ENCODE measurements at places on chromosomes 7 and 10.

- DNase-seq = no peak
Observed at GRCh38 chr7:132558815-132559214, 17.5 kb downstream of the PLXNA4 start.

DNA sequence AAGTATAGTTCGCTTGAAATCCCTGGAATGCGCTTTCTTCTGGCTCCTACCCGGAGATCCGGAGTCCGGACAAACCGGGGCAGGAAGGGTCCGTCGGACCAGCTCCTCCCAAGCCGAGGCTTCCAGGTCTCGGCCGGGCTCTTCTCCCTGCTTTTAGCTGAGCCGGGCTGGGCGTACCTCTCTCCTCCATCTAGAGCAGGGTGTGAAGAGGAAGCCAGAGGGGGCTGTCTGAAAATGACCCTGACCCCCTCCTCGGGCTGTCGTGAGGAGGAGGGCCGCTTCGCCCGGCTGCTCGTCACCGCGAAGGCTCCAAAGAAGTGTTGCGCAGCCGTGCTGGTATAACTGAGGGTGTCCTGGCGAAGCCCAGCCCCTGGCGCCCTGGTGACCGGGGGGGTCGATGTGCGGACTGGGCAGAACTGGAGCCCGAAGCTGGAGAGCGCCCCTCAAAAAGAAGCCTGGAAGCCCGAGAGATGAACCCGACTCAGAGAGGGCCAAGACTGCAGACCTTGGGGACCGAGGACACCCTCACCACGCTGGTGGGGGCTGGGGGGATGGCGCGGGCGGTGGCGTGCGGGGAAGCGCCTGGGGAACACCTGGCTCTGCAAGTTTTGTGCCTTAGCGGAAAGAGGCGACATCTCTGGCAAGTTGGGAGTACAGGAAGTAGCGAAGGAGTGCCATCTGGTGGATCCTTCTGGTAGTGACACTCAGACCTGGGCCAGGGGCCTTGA, 5.7 kb downstream of the KAZALD1 start:
- peak; percentile 91 for DNase-seq

- no peak for DNase-seq
Observed at GRCh38 chr7:35477609-35478008, 217.3 kb downstream of the HERPUD2 start.

GRCh38 chr7:100506356-100506923, 22.7 kb downstream of the NYAP1 start:
- no peak for DNase-seq

- peak; percentile 26 for DNase-seq
Observed at GRCh38 chr10:102435529-102436233, 3.3 kb upstream of the CUEDC2 start.

DNA sequence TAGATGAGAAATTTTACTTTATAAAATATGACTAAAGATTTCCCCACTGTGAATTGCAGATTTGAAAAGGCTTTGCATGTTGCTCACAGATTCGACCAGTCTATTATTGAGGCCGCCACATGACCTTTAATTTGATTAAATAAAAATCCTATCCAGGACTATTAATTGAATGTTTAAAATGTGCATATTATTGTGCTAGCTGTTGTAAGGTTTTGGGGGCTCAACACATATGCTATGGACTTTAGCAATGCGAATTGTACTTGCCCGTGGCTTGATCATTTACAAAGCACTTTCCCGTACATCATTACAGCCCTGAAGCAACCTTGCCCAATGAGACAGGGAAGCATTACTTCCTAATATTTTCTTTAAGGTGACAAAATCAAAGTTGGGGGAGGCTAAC, 243.0 kb downstream of the ACTR3B start:
- DNase-seq = no peak

- DNase-seq = peak; percentile 84
Observed at GRCh38 chr10:3500408-3500856, 284.6 kb downstream of the KLF6 start.

- no peak for DNase-seq
Observed at GRCh38 chr10:35887685-35888084, 245.6 kb upstream of the FZD8 start.

DNA sequence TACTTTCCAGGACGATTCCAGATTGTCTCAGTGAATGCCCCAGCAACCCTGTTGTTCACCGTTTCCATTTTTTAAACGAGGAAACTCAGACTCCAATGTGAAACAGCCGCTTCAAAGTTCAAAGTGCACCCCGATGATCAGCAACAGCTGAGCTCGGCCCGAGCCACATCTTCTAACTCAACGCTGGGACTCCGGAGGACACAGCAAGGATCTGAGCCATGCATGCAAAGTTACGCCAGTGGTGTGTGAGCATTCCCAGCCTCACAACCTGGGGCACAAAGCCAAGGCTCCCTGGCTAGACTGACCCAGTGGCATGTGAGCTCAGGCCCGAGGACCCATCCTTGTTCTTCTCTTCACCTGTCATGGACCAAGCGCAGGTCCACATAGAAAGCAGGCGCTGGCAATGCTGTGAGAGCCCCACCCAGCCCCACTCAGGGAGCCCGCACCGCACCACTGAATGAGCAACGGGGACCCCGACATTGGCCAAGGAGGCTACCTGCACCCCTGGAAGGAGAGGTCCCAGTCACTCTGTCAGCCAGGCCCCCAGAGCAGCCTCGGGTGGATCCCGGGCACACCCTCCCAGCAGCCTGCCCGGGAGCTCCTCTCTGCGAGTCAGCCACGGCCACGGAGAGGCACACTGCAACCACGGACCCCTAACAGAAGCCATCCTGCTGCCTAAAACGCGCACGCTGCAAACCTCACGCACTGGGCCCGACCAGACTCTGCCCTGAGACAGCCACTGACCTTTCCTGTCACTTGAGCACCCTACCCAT, 82.9 kb downstream of the MAD1L1 start:
- no peak for DNase-seq

DNA sequence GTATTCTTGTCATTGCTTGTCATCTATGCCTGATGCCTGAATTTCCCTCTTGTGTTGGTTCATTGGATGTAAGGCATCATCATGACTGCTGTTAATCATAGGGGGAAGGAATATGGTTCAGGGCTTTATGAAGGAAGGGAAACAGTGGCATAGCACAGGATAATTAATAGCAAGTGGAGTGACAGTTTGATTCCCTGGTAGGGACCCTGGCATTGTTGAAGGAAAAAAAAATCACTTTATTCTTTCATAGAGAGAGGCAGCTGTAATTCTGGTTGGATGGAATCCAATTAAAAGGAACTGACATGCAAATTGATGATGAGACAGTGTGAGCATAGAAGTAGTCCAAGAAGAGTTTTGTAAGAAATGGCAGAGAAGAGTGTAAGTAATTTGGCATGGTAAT, 121.4 kb downstream of the AUTS2 start:
- no peak for DNase-seq

DNA sequence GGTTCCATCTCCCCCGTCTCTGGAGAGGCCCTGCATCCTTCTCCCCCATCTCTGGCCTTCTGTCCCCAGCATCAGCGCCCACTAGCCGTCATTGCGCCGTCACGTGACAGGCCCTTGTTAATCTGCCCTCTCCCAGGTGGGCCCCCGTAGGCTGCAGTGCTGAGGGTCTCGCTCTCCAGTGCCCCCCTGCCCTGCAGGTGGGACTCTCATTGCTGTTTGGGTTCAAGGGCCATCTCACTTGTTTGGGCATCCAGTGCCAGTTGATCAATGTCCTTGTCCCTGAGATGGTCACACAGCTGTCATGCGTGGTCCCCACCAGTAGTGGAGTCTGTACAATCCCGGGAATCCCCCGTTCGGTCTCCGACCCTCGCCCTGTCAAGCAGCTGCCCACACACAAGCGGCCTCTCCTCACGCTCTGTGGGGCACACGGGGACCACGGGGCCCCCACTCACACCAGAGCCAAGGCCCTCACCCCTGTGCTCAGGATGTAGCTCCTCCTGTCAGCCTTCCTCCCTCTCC, 114.0 kb downstream of the INPP5A start:
- no peak for DNase-seq

DNA sequence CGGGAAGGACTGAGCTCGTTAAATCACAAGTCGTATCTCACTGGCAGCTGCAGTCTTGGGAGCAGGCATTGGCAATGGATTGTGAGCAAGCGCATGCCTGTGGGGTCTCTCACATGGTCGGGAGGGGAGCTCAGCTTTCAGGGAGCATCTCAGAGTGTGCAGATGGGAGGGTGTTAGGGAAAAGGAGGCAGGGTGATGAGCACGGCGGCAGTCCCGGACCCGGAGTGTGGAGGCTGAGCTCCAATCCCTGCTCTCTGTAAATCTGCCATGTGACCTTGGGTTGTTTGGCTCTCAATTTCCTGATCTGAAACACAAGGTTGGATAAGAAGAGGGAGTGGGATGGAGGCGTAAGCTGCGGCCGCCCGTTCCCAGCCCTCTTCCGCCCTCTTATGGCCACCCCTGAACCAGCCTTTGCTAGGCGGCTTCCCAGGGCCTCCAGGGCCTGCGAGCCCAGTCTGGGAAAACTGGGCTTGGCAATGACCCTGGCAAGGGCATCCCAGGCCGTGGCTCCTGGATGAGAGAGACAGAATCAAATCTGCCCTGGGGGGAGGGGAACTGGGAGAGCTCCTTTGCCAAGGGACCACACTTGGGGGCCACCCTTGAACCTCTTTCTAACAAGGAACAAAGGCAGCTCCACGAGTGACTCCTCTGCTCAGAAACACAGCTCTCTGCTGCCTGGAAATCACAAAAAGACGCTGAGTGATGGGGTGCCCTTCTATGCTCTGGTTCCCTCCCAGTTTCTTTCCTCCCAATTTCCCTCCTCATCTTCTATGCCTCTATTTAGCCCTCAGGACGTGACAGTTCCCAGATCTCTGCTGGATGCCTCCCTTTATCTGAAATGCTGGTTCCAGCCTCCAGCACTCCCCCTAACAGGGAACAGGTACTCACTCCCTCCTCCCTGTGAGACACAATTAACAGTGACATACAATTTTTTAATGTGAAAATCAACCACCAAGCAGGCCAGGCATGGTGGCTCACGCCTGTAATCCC, 41.7 kb upstream of the LOXL4 start:
- DNase-seq = peak; percentile 86

DNA sequence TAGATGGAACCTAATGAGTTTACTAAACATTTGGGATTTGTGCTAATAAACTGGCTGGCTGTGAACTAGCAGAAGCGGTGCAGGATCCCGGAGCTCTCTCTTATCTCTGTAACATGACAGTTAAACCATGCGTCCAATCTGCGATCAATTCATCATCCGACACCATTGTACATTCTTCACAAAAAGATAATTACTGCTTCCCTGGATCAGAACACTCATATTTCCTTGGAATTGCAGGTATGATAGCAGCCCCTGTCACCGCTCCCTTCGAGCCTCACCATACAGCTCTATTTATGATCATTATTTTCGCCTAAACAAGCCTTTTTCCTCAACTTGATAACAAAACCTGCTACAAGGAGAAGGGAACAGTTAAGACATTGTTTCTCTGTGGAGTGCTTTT, 18.5 kb downstream of the EBF3 start:
- DNase-seq = no peak

DNA sequence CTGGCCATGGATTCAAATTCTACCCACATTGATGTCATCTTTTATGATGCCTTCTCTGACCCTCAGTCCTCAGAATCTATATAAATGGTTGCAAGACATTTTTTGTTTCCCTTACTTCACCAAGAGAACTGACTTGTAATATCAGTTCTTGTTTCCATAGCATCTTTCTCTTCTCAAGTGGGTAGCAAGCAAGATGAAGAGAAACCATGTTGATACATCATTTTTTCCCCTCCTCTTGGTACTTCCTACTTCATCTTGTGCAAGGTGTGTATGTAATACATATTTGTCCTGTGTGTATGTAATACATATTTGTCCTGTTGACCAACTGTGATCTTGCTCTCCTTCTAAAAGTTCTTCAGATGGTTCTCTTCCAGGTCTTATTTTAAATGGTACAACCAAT, 348.6 kb downstream of the PTEN start:
- DNase-seq = no peak

GRCh38 chr10:110868981-110869380, 2.7 kb upstream of the PDCD4 start:
- no peak for DNase-seq

- no peak for DNase-seq
Observed at GRCh38 chr7:106400923-106401322, 116.1 kb upstream of the NAMPT start.

DNA sequence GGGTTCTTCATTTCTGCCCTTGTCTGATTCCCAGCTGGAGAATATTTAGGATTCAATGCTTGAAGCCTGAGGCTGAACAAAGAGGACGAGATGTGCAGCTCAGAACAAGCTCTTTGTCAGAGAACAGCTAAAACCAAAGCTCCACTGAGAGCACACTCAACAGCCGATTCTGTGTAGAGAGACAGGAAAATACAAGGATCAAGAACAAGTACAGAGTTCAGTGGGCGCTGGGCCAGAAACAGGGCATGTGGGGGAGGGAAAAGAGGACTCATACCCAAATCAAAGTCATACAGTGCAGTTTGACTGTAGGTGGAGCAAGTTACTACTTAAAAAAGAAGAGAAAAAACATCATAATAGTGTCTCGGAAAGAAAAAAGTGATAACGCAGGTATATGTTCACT, at the start of gene AGMO:
TSS of gene AGMO (minus strand) at position 181 of the 400 bp plus-strand sequence.
- peak; percentile 17 for DNase-seq

DNA sequence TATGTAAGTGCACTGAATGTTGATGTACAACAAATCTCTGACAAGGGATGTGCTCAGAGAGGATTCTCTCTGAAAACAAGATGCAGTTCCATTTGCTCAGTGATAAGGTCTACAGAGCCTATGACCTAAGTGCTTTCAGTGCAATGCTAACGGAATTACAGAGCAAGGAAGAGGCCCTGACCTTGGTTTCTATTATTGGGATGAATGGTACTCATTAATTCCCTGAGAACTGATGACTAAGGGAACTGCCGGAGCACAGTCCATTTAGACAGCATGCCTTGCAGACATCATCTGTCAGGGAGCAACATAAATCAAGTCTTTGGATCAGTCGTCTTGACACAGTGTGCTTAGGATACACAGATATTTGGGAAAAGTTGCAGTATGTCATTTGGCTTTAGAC, 340.8 kb downstream of the PHTF2 start:
- DNase-seq = no peak

GRCh38 chr7:99947608-99948007, 18.2 kb upstream of the GJC3 start:
- DNase-seq = no peak

- no peak for DNase-seq
Observed at GRCh38 chr10:74841265-74841973, 15.0 kb downstream of the KAT6B start.

- DNase-seq = no peak
Observed at GRCh38 chr7:151679071-151679708, 159.5 kb upstream of the RHEB start.

DNA sequence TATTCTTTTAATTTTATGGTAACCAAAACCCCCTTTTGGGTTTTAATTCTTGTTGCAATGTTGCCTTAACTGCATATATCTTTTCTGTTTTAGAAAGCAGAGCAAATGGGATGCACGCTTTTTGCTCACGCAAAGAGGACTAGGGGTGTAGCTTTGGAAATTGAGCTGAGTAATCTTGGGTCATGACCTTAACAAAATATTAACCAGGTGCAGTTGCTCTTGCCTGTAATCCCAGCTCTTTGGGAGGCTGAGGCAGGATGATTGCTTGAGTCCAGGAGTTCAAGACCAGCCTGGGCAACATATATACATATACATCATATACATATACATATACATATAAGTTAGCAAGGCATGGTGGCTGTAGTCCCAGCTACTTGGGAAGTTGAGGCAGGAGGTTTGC, 172.9 kb upstream of the BMPER start:
- no peak for DNase-seq

- peak; percentile 69 for DNase-seq
Observed at GRCh38 chr7:108459922-108460551, 3.8 kb upstream of the NRCAM start.

- DNase-seq = no peak
Observed at GRCh38 chr10:12847361-12847975, 154.0 kb downstream of the CCDC3 start.
